HS-27A (cell line): ENCODE measurements at places on chromosomes 4 and X.
A peak's percentile ranks its signal among the peaks of the same experiment; 100 is the strongest.

- no peak for DNase-seq
These were observed 48.0 kb upstream of the LAS1L start for GRCh38 chrX:65582450-65583082.

DNA sequence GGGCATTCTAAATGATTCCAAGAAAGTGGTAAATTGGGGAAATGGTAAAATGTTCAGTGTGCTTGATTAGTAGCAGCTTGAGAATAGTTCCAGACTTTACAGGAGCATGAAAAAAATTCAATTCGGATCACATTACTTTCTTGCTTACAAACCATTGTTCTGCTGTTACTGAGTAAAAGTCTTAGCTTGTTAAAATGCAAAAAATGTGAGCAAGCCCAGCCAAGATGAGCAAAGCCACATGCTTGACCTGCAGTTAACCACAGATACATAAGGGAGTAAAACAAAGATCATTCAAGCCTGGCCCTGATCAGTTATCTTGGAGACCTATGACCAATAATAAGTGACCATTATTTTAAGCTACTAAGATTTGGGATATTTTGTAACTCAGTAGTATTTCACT lies 562.9 kb upstream of the MAGEB2 start:
- DNase-seq: peak; percentile 30

GRCh38 chr4:12770351-12770750 lies 713.8 kb downstream of the RAB28 start:
- DNase-seq: no peak

GRCh38 chrX:107747596-107748161 lies 27.9 kb downstream of the TSC22D3 start:
- peak; percentile 40 for DNase-seq

GRCh38 chr4:102858828-102859464 lies 9.8 kb upstream of the CISD2 start:
- DNase-seq: no peak

- peak; percentile 49 for DNase-seq
These were observed 44.5 kb downstream of the SCFD2 start for GRCh38 chr4:53321151-53321983.

DNA sequence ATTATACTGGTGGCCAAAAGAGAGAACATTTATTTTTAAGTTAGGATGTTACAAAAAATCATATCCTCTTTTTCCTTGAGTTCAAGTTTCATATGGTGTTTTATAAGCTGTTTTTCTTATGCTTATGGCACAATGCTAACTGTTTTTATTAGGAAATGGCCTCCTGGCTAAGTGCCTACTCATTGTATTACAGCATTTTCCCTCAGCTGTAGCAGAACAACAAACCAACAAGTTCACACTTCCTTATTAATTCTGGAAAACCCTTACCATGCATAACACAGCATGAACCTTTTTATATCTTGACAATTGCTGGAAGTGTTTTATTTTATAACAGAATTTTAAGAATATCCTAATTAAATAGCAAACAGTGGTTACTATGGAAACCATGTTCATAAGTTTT lies 165.8 kb downstream of the GASK1B start:
- no peak for DNase-seq

GRCh38 chr4:159382856-159383561 lies 280.1 kb downstream of the RAPGEF2 start:
- no peak for DNase-seq

- DNase-seq: no peak
These were observed 2136.2 kb upstream of the TENM3 start for GRCh38 chr4:180106997-180107396.

GRCh38 chr4:159555873-159556272 lies 453.0 kb downstream of the RAPGEF2 start:
- no peak for DNase-seq

DNA sequence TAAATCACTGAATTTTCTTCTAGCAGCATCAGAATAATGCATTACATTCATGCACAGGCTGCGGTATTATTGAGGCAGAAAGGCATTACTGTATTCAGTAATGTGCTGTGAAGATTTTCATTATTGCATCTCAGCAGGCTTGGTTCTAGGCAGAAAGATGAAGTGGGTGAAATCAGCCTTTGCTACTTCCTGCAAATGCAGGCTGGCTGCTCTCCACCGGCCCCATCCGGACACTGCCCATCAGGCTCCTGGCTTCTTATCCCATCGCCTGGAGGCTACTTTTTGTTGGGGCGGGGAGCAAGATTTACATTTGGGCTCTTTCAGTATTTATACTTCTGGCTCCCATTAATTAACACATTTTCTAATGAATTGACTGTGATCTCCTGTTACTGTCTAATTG lies 117.8 kb downstream of the FRAS1 start:
- no peak for DNase-seq

- DNase-seq: no peak
These were observed 21.4 kb downstream of the PHEX start for GRCh38 chrX:22053481-22053880.

GRCh38 chr4:157220371-157220881 lies at the start of gene GRIA2:
Gene GRIA2, plus strand, starts transcription at chr4:157220728. Its CDS starts 315 bp downstream, at chr4:157221043.
- no peak for DNase-seq

GRCh38 chr4:156547891-156548290 lies 423.7 kb downstream of the PDGFC start:
- DNase-seq: no peak

DNA sequence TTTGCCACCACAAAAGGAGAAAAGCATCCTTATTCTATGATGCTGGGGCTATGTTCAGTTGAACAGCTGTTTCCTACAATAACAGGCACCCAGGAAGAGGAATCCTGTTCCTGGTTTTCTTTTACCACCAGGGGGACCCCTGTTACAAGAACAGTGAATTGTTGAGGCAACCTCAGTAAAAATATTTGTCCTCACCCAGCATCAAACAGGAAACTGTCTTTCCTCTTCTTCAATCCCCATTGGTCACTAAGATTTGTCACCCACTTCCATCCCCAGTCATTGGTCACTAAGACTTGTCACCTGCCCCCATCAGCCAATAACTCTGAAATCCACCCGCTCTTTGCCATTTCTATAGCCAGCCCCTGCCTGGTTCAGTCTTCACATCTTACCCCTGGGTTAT lies 143.5 kb upstream of the GALNT7 start:
- no peak for DNase-seq

DNA sequence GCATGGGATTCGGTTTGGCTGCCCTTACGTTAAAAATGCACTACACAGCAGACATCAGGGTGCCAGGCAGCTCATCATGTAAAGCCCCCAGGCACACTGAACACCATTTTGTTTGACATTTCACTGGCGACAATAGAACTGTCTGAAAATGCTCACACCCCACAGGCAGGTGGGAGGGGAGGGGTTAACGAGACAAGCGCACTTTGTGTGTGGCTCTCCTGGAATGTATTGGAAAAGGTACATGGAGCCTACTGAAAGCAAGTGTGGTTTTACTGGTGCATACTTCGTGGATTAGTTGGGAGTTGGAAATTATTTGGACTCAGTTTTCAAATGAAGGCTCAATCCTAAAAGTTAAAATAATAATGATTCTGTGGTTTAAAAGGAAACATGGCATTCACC lies 31.6 kb upstream of the PPARGC1A start:
- no peak for DNase-seq
